Cortex of kidney (tissue), 1 donor: ENCODE measurements at places on chromosomes 11 and 22.

- no peak for DNase-seq
Measured at GRCh38 chr11:69156235-69156639, 502 bp downstream of the SMIM38 start.

- DNase-seq = no peak
Measured at GRCh38 chr11:123174196-123175183, 20.6 kb downstream of the CLMP start.

- DNase-seq = no peak
Measured at GRCh38 chr11:114775875-114776621, 97.7 kb downstream of the NXPE2 start.

GRCh38 chr11:62153087-62153395 lies 29.2 kb downstream of the INCENP start:
- no peak for DNase-seq

GRCh38 chr11:1867381-1867780 lies 14.5 kb downstream of the LSP1 start:
- DNase-seq = no peak

DNA sequence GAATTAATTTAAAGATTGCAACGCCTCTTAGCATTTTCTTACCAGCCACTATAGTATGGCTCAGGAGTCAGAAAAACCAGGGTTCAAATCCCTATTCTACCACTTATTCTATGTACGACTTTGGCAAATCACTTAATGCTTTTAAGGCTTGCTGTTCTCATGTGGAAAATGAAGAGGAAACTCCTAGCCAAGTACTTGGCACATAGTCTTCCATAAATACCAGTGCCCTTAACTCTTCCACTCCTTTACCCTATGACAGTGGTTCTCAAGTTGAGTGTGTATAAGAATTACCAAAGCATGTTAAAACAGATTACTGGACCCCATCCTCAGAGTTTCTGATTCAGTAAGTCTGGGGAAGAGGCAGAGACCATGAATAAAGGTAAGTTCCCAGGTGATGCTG lies 107.6 kb downstream of the RBFOX2 start:
- no peak for DNase-seq

DNA sequence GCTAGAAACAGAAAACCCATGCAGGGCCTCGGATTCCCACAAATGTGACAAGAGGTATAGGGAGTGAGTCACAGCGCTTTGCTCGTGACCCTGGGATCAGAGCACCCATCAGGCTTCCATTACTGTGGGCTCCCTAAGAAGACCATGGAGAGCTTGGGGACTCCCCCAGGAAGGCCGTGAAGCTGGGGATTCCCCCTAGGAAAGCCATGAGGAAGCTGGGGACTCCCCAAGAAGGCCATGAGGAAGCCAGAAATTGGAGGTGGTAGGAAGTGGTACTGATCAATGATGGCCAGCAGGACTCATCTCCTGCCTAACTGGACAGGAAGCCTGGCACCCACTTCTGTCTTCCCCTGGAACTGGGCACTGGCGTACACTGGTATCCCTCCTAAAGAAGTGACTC lies 10.1 kb upstream of the DCPS start:
- no peak for DNase-seq

DNA sequence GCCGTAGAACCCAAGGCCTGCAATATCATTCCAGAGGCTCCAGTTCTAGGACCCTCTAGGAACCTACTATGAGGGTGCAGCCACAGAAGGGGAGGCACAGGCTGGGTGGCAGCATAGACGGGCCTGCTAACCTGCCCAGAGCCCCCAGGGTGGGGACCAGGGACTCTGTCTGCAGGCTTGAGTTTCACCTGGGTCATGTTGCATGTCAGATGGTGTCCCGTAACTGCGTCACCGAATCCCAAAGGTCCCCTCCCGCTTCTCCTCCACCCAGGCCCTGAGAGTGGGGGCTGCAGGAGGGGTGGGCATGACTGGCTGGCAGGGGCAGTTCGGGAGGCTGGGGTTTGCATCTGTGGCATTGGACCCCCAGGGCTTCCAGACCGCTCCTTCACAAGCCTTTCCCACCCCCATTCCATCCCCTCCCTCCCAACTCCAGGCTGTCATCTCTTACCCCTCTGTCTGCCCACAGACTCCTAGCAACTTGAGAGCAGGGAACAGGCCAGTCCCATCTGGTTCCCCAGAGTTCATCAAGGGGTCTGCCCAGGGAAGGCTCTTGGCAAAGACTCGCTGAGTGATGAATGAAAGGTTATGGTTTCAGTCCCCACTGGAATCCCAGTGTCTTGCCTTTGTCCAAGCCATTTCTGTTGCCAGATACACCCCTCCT lies 16.3 kb downstream of the MYO7A start:
- no peak for DNase-seq

DNA sequence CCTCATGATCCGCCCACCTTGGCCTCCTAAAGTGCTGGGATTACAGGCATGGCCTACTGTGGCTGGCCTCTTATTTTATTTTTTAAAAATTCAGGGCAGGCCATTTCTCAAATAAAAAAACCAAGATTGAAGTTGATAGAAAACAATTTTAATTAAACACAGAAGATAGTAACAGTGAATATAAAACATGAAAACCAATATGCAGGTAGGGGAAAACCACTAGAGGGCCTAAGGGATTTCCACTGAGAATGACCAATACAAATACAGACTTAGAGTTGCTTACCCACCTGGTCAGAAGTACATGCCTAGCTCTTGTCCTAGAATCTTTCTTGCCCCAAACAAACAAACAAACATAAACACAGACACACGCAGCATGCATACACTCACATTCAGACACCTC lies 1.7 kb upstream of the RTCB start:
- DNase-seq = no peak

DNA sequence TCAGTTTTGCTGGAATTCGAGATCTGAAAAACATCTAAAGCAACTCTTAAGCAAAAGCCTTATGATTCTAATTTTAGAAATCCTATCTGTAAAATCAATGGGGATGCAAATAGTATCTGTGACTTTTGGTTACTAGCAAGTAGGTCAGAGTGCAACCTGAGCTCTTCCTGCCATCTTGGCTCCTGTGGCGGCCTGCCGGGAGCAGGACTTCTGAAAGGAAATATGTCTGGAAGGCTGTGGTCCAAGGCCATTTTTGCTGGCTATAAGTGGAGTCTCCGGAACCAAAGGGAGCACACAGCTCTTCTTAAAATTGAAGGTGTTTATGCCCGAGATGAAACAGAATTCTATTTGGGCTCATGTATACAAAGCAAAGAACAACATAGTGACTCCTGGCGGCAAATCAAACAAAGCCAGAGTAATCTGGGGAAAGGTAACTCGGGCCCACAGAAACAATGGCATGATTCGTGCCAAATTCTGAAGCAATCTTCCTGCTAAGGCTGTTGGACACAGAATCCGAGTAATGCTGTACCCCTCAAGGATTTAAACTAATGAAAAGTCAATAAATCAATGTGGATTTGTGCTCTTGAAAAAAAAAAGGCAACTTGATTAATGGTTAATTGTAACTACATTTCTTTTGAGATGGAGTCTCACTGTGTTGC lies 1.7 kb downstream of the SAMM50 start:
- no peak for DNase-seq

- no peak for DNase-seq
Measured at GRCh38 chr11:20501971-20502370, 97.4 kb upstream of the SLC6A5 start.

DNA sequence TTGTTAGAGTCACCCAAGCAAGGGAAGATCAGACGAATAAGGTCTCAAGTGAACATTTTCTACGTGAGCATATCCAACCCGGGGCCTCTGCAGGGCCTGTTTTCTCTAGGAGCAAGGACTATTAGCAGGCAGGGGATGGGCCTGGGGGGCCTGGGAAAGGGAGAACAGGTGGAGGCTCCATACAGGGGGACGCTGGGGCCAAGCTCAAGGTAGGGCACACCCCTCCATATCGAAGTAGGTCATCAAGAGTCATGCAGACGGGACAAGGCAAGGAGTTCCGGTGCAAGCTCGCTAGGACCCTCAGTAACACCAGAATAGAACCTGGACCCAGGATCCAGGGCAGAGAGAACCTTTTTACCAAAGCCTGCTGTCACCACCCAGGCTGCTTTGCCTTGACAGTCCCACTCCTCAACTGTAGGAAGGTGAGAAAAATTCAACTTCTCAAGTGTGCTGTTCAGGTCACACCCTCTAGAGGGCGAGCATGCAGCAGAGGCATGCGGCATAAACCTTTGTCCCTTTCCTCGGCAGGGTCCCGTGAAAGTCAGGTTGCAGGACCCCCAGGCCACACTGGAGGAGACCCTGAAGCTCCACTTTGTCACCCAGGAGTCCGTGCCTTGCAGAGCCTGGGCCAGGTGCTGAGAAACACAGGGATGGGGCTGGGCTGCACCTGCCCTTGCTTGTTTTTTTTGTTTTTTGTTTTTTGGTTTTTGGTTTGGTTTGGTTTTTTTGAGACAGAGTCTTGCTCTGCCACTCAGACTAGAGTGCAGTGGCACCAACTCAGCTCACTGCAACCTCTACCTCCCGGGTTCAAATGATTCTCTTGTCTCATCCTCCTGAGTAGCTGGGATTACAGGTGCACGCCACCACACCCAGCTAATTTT lies 8.6 kb upstream of the APOBEC3B start:
- DNase-seq = no peak

- no peak for DNase-seq
Measured at GRCh38 chr22:25853501-25854284, 111.7 kb downstream of the MYO18B start.

DNA sequence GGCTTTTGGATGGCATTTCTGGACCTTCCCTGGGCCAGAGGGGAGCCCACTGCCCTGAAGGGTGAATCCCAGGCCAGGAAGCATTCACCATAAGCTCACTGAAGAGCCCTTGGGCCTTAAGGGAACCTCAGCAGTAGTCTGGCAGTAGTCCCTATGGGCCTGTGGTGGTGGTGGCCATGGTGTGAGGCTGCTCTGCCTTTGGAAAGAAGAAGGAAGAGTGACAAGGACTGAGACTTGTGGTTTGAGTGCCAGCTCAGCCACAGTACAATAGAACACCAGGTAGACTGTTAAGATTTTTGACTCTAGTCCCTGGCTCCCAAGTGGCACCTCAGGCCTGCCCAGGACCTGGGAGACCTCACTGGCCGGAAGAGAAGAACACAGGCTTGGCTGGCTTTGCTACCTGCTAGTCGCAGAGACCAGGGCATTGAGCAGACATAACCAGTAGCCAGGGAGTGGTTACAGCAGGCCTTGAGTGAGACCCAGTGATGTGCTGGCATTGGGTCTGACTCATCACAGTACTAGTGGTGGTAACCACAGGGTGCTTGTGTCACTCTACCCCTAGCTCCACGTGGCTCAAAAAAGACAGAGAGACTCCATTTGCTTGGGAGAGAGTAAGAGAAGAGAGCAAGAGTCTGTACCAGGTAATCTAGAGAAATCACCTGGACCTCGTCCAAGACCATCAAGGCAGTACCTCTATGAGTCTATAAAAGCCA lies 259.8 kb upstream of the BLID start:
- no peak for DNase-seq

GRCh38 chr22:48199667-48200066 lies 1437.2 kb downstream of the TBC1D22A start:
- DNase-seq = no peak

- no peak for DNase-seq
Measured at GRCh38 chr22:49765091-49765771, 62.4 kb downstream of the BRD1 start.

DNA sequence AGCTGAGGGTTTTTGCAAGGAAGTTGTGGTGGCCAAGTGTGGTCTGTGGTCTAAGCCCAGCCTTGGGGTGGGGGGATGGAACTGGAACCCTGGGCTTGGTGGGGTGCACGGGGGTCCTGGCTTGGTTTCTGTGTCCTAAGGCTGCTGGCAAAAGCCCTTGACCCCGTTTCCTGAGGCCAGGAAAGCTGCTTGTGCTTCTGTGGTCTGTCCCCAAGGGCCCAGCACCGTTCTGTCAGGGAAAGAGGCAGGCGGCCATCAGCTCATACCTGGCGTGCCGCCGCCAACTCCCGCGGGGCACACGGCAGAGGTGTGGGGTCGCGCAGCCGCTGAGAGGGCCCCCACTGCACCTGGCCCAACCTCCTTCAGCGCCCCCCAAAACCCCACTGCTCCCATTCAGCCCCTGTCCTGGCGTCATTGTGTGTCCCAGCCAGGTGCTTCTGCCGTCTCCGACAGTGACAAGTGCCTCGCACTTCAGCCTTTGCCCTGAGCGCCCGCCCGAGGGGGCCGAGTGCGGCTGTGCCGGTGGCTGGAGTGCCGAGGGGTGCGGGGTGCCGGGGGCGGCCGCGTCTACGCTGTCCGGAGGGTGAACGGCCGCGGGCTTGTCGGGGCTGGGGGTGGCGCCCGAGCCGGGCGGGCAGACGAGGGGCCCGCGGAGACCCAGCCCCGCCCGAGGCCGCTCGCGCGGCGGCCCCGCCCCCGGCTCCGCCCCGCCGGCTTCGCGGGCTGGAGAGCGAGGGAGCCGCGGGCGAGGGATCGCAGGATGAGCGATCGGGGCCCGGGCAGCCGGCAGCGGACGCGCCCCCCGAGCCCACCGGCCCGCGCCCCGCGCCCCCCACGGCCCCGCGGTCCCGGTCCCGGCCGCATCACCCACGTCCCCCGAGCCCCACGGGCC lies at the start of gene CNIH2:
TSS of gene CNIH2 (plus strand) at position 705 of the 892 bp plus-strand sequence. CDS start 282 bp downstream, outside the sequence.
- DNase-seq = no peak

DNA sequence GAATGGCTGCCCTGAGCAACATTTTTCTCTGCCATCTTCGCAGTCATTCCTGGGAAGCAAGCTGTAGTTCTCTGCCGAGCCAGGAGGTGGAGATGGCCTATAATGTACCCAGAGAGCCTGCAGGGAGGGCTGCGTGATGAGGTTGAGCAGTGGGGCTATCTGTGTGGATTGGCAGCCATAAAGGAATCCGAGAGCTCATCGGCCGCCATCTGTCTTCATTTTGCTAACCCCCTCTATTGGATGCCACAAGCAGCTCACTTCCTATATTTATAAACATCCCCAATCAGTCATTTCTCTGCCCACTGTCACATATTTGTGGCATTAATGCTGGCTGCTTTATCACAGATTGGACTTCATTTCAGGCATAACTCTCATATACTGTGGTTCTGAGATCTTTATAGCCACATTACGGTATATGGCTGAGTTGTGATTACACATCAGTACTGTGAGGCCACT lies 209.5 kb downstream of the NTM start:
- no peak for DNase-seq

DNA sequence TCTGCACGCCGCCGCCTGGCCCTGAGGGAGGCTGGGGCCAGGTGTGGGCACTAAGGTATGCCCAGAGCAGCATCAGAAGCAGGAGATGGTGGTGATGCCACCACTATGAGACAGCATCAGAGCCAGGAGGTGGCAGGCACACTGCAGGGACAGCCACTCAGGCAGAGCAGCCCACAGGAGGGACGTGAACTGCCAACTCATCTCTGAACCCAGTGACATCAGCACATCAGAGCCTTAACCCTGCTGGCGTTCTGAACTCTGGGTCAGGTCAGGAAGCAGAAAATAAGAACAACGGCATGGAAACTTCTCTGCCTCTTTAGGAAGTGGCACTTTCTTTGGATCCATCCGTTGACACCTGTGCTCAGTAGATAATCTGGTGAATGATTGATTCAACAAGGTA lies 14.7 kb upstream of the IFT27 start:
- no peak for DNase-seq

- no peak for DNase-seq
Measured at GRCh38 chr11:15236559-15236958, 121.8 kb downstream of the INSC start.

- DNase-seq = no peak
Measured at GRCh38 chr11:128082574-128082973, 504.8 kb downstream of the ETS1 start.
